Erythroblast (primary cell): ENCODE measurements at places on chromosomes 2 and 18.
A peak's percentile ranks its signal among the peaks of the same experiment; 100 is the strongest.

- no peak for DNase-seq
These were observed 256.6 kb upstream of the NT5C1B start for GRCh38 chr2:18845854-18846445.

- no peak for DNase-seq
These were observed 26.5 kb upstream of the POLE4 start for GRCh38 chr2:74931940-74932339.

- no peak for DNase-seq
These were observed 135.6 kb upstream of the KLHL29 start for GRCh38 chr2:23249348-23249747.

GRCh38 chr18:69469444-69469919, 68.8 kb downstream of the DOK6 start:
- peak; percentile 57 for DNase-seq

GRCh38 chr2:186399082-186399644, 86.9 kb upstream of the ZC3H15 start:
- DNase-seq = no peak

- no peak for DNase-seq
These were observed 29.1 kb downstream of the CIB4 start for GRCh38 chr2:26612034-26612433.

DNA sequence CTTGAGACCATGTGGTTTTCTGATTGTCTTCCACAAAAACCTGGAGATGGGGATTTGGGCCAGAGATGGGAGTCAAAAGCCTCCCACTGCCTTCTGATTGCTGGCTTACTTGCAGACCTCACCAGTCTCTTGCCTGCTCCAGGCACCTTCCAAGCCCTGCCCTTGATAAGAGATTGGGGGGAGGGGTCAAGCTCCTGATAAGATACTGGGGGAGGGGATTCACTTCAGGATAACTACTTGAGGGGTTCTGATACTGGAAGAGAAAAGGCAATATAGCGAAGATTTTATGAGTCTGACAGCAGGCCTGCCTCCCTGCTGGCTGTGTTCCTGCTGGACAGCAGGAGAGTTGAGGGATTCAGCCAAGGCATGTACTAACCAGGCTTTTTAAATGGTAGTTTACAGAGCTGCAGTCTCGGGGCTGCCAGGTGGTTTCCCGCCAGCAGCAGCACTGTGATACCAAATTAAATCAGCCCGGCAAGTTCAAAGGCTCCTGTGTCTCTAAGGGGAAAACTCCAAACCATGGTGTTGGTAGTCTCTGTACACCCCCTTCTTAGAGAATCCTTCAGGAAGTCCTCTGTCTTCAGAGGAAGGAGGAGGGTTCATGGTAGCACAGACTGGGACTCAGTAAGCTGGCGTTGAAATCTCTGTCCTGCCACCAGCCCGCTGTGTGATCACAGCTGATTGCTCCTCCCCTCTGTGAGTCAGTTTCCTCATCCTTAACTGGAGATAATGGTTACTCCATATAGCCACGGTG, 58.3 kb downstream of the FBXO36 start:
- DNase-seq = peak; percentile 8

- DNase-seq = no peak
These were observed 620 bp upstream of the RPL37A start for GRCh38 chr2:216498070-216498378.

- DNase-seq = no peak
These were observed 53.1 kb downstream of the SLC39A10 start for GRCh38 chr2:195709901-195710806.

- no peak for DNase-seq
These were observed 102.3 kb upstream of the SMAD7 start for GRCh38 chr18:49052891-49053644.

DNA sequence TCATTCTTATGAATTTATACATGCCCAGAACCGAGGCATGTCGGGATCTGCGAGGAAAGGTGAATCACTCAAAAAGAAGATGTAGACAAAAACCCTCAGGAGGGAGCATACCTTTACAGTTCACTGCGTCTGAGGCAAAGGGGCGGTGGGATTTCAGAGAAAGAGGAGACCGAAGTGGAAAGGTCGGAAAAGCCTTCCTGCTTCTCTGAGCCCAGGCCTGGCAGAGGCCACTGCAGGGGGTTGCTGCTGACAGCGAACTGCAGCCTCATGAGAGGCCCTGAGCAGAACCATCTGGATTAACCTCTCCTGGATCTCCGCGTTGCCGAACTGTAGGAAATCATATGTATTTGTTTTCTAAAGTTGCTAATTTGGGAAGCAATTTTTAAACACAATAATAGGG, 713.1 kb upstream of the SOX11 start:
- no peak for DNase-seq

DNA sequence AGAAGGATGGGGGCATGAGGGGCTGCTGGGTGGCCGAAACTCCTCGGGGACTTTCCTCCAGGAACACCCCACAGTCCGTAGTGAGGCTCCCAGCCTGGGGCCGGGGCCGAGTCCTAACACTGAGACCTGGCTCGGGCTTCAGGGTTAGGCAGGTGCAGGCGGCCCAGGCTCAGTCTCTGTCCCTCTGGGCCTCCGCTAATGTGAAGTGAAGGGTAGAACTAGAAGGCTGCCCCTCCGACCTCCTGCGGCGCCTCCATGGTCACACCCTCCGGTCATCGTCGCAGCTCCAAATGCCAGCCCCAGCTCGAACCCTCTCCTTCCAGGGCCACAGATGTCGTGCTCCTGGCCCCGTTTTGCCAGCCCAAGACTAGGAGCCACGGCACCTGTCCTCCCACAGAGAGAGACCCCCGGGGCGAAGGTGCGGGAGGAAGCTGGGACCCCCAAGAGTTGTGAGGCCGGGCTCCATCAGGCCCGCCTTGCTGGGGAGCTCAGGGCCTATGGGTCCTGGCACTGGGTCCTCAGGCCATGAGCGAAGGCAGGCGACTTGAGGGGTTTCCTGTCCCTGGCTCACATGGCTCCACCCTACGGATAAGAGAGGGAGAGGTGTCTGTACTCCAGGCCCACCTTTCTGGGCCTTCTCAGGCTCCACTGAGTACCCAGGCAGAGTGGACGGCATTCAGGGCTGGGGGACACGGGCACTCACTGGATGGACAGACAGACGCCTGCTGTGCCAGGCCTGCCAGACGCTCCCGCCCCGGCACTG, 797 bp downstream of the ANO7 start:
- no peak for DNase-seq

GRCh38 chr2:98300141-98300874, 45.9 kb upstream of the CNGA3 start:
- no peak for DNase-seq

GRCh38 chr2:71599646-71600236, 146.4 kb downstream of the DYSF start:
- no peak for DNase-seq

DNA sequence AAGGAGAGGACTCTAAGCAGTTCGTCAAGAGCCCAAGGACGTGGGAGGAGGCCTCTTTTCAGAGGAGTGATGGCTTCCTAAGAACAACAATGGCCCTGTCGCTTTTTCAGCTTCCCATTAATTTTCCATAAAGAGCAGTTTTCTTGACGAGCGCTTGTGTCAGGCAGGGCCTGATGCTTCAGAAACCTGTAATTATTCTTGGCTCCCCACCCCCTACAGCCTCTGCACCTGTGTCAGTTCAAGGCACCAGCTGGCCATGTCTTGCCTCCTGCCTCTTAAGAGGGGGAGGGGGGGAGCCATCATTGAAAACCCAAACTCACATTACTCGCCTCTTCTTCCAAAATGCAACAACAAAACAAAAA, 32.3 kb downstream of the KLF7 start:
- DNase-seq = no peak

DNA sequence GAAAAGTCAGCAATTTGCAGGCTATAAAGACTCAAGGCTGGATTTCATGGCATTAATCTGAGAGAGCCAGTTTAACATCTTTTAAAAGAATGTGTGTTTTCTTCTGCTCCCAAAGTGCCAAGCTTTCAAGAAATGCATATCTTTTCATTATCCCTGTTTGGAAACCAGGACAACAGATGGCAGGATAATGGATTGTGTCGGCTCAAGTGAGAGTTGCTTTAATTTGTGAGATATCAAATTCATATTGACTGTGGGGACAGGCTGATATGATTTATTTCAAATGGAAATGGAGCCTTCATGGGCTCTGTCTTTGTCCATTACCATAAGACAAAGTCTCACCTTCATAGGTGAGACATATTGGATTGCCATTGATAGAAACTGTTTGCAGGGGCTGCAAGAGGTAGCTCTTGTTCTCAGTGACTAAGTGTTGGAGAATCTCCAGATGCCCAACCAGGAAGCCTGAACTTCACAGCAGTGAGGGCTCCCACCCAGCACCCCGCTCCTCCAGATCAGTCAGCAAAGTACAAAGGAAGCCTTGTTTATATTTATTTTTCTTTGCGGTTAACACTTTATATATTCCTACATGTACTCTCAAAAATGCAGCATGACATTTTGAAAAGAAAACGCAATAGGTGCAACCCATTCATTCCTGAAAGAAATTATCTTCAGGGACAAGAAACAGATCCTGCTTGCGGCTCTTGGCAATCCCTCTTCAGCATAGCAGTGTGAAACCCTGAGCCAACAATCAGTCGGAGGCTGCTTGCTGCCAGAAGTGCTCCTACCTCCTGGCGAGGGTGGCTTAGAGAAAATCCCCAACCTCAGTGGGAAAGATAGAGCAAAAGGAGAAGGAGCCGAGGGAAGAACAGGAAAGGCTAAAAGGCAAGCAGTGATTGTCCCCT, 65.8 kb upstream of the ATL2 start:
- no peak for DNase-seq

- no peak for DNase-seq
These were observed 95.6 kb upstream of the MGAT5 start for GRCh38 chr2:134158295-134158694.

DNA sequence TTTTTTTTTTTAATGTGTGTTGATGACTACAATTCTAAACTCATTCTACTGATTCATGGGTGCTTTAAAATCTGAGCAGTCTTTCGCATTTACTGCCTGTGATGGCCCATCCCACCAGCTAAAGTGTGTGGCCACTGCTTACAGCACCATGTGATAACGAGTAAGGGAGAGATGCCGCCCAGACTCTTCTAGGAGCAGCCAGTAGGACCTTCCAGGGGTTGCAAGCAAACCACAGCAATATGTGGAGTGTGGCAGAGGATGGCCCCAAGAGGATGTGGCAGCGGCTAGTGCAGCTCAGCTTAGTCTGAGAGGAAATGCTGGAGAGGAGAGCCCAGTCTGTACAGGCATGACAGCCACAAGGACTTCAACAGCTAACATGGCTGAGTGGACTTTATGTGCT, 14.9 kb downstream of the IL1B start:
- no peak for DNase-seq

DNA sequence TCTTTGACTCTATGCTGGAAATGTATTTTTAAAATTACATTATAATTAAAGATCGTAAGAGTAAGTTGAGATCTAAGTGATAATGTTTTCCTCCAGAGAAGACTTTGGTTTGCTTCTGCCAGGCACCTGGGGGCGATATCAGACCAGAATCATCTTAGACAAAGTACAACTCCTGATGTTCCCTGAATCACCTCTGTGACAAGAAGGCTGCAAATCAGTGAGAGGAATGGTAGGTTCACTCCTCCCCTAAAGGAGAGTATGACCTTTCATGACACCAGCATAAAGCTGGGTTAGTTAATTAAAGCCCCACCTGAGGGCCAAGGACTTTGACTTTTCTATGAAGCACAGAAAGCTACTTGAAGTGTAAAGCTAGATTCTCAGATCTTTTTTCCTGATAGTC, 114.4 kb upstream of the DTNA start:
- DNase-seq = peak; percentile 13

GRCh38 chr2:205903549-205904129, 182.3 kb downstream of the INO80D start:
- peak; percentile 59 for DNase-seq

DNA sequence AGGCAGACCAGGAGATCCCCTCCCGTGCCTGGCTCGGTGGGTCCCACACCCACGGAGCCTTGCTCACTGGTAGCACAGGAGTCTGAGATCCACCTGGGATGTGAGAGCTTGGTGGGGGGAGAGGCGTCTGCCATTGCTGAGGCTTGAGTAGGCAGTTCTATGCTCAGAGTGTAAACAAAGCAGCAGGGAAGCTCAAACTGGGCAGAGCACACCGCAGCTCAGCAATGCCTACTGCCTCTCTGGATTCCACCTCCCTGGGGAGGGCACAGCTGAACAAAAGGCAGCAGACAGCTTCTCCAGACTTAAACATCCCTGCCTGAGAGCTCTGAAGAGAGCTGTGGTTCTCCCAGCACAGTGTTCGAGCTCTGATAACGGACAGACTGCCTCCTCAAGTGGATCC, 85.1 kb downstream of the UGP2 start:
- DNase-seq = no peak

GRCh38 chr2:102048465-102048864, 56.7 kb downstream of the IL1R2 start:
- DNase-seq = no peak

GRCh38 chr2:48240912-48241311, 289.0 kb upstream of the STON1 start:
- DNase-seq = no peak

DNA sequence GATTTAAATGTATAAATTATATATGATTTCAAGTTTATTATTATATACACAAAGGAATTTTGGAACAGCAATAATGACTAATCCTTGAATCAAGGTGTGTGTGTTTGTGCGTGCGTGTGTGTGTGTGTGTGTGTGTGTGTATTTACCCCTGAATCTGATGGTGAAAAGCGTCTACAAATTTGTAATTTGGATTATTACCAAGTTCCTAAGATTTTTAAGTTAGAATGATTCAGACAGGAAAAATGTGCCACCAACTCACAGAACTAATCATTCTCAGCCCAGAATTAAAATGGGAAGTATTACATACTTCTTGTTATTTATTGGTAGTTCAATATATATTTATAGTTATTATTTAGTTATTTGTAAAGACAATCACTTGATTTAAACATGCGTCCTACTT, 12.3 kb downstream of the CALCRL start:
- DNase-seq = no peak

DNA sequence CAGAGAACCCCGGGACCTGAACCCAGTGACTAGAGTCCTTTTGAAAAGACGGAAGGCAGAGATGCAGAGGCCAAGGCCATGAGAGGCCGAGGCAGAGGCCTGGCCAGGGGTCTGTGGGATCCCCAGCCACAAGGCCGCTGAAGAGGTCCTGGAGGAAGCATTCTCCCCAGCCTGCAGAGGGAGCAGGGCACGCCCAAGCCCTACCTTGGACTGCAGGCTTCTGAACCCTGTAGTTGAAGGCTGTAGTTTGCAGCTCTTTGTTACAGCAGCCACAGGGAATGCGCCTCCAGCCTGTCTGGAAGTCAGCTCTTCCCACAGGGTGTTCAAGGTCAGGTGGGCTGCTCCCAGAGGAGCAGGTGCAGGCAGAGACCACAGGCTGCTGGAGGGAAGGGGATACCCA, 22.1 kb upstream of the PXDN start:
- no peak for DNase-seq

DNA sequence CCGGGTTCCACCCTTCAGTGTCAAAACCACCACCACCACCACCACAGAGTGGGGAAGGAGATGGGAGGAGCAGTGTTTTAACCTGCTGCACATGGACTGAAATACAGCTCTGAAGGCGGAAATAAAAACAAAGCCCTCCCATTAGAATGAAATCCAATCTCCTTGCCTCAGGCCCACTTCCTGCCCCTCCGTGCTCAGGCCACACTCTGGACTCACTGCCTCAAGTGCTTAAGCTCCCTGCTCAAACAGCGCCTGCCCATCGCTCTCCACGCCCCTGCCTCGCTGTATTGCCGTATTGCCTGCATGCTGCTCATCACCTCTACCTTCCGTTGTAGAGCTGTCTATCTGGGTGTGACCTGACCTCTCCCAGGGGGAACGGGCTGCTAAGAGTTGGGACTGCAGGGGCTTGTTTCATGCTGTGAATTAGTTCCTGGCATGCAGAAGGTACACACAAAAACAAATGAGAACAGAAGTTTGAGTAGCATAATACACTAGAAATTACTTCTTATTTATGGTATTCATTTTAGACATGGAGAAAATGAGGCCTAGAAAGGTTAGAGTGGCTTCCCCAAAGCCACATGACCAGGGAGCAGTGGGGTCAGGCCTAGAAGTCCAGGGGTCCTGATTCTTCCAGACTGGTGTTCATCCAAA, 31.6 kb upstream of the NEB start:
- DNase-seq = no peak
